ENCODE measurements at places on chromosomes 5 and 9.

DNA sequence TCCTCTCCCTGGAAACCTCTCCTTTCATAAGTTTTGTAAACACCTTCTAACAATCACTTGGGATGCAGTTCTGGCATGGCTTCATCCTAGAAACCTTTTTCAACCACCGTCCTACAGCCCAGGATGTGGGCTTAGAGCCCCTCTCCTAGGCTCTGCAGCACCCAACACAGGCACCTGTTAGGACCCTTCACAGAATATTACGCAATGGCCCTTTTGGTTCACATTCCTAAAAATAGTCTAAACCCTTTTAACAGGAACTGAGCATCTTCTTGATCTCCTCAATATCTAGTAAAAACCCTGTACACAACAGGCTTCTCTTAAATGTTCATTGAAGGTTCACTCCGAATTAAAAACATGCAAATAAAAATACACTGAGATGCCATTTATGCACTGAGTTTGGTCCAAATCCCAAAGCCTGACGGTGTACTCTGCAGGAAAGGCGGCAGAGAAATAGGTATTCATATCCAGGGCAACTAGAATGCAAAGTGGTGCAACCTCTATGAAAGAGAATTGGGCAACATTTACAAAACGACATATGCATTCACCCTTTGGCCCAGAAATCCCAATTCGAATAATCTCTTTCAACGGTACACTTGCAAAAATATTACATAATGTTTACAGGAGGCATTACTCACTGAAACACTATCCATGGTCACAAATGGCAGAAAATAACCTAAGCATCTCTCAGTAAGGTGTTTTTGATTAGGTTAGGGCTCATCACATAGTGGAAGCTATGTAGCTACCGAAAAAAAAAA is 169.3 kb downstream of the SEMA5A start:
- DNase-seq, result no peak

DNA sequence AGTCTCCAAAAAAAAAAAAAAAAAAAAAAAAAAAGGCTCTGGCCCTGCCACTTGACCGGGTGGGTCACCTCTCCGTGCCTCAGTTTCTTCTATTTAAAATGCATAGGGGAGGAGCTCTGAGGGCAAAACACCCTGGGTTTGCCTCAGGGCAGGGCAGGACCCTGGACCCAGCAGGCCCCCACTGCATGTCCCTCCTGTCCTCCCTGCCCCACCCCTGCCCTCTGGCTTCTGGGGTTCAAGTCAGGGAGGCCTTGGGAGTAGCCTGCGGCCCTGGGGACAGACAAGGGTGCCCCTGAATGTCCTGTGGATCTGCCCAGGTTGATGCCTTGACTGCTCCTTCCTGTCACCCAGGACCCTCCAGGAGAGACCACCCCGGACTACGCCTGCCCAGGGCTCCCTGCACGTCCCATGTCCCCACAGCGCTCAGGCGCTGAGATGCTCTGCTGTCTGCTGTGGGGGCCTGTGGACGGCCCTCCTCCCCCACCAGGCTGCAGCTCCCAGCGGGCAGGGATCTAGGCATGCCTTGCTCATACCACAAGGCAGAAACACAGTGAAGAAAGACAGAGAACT is 35.4 kb downstream of the ADAMTS2 start:
- no peak for DNase-seq

- DNase-seq, result peak; percentile 98
Observed at GRCh38 chr5:7742241-7742656, 108.7 kb downstream of the CFAP90 start.

GRCh38 chr9:89929673-89930480 is 325.1 kb downstream of the GADD45G start:
- no peak for DNase-seq

- DNase-seq, result no peak
Observed at GRCh38 chr5:43161244-43161643, 30.8 kb upstream of the NIM1K start.

GRCh38 chr5:150353032-150353675 is 4.3 kb upstream of the TCOF1 start:
- no peak for DNase-seq

GRCh38 chr5:146633323-146633764 is 117.4 kb upstream of the GPR151 start:
- DNase-seq, result no peak

DNA sequence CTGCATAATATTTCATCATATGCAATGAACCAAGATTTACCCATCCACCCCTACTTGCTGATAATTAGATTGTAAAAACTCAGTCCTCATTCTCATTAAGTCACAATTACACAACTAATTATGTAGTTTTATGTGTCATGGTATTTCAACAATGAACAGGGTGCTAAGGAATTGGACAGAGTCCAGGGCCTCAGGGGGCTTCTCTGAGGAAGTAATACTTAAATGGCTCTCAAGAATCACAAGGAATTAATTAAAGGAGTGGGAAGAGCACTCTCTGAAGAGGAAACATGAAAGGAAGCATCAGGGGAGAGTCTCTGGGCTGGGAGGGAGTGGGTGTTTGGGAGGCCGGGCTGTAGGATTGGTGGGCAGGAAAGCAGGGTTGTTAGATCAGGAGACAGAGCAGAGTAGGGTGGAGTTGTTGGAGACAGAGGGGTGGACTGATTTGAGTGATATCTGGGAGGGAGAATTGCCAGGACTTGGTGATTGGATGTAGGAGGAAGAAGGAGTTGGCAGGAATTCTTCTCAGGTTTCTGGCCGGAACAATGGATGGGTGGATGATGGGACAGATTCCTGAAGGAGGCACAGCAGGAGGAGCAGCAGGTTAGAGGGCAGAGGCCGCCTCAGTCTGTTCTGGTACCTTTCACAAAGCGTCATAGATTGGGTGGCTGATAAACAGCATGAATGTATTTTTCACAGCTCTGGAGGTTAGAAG is 23.0 kb upstream of the NSG2 start:
- DNase-seq, result no peak

- DNase-seq, result no peak
Observed at GRCh38 chr9:129987047-129987446, 55.9 kb downstream of the FNBP1 start.

- DNase-seq, result no peak
Observed at GRCh38 chr9:29129763-29130162, 1556.5 kb upstream of the C9orf72 start.

Data from keratinocyte (primary cell).